ENCODE measurements at places on chromosomes 5 and 9.

DNA sequence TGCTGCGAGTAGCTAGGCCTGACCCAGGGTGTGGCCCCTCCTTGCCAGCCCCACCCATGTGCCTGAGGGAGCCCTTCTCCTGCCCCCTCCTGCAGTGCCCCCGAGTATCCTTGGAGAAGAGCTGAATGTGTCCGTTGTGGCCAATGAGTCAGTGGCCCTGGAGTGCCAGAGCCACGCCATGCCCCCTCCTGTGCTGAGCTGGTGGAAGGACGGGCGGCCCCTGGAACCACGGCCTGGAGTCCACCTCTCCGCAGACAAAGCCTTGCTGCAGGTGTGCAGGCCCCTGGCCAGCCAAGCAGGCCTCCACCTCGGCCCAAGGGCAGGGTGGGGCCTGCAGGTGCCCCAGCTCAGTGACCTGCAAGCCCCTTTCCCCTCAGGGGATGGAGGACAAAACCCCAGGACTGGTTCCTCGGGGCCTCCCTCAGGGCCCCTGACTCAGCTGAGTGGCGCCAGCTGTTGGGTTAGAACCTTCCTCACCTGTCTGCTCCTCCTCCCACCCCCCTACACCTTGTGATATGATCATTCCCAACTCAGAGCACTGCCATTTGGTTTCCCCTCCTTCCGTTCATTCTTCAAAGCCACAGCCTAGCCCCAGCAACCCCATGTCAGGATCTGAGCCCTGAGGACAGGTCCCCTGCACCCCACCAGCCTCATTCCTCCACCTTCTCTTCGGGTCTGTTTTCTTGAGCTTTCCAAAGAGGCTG lies 80.0 kb upstream of the ASS1 start:
- DNase-seq, result no peak

GRCh38 chr5:124745928-124746915 lies at the start of gene ZNF608:
ZNF608 (minus strand) TSS chr5:124746639; CDS start chr5:124744989, 1,650 bp downstream.
- no peak for DNase-seq

GRCh38 chr9:97276310-97276852 lies 31.1 kb upstream of the CCDC180 start:
- DNase-seq, result no peak

GRCh38 chr9:30235068-30235467 lies 2149.4 kb upstream of the ACO1 start:
- no peak for DNase-seq

DNA sequence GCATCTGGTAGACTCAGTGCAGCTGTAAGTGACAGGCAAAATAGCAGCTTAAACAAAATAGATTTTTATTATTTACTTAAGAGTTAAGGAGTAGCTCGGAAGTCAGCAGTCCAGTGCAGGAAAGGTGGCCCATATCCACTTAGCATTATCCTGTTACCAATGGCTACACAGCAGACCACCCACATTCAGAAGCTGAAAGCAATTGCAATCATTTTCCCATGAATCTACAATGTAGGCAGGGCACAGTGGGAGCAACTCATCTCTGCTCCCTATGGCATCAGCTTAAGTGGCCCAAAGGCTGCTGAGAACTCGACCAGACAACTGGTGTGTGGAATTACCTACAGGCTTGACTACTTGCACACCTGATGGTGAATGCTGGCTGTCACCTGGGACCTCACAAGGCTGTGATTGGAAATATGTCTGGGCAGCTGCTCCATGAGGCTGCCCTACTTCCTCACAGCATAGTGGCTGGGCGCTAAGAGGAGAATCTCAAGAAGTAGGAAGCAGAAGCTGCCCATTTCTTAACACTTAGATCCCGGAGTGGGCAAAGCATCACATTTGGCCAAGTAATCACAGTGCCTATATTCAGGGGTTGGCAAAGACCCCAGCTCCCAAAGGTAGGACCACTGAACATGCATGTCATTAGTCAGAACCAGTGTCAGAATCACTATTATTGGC lies 56.4 kb downstream of the SNX18 start:
- DNase-seq, result no peak

DNA sequence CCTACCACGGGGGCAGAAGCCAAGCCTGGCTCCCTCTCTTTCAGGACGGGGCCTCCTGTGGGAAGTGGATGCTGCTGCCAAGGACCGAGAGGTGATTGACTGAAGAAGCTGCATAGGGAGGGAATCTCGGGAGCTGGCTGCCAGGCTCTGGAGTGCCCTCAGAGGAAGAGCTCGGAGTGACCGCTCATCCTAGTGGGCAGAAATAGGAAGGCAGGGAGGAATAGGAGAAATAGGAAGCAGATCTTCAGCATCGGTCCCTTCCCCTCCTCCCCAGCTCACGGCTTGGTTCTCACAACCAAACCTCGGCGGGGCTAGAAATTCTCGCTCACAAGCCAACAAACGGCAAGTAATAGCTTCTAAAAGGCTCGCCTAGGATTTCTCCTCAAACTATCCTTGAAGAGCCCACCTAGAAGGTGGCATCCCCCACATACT lies 159.9 kb upstream of the RAI14 start:
- DNase-seq, result no peak

- no peak for DNase-seq
Observed at GRCh38 chr9:31336841-31337240, 1047.6 kb upstream of the ACO1 start.

GRCh38 chr5:104018299-104018698 lies 455.7 kb upstream of the NUDT12 start:
- DNase-seq, result no peak

DNA sequence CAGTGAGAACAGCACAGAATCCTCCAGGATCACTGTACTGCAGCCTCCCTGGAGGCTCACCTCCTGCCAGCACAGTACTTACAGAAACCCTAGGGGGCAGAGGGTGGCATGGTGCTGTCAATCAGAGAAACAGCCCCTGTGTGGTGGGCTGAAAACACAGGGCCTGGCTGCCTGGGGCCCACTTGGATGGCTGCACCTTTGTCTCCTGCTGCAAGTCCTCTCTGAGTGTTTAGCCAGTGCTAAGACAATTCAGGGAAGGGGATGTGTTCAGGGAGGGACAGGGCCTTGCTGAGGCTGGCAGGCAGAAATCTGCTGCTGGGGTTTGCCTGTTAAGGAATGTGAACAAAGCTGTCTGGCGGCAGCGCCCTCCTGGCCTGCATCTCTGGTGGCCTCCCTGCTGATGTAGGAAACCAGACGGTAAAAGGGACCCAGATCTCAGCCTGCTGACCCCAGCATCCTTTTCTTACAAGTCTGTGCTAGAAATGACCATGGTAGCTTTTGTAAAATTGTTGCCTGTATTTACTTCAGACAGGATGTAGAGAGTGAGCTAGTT lies 39.5 kb downstream of the PRRC2B start:
- DNase-seq, result no peak

DNA sequence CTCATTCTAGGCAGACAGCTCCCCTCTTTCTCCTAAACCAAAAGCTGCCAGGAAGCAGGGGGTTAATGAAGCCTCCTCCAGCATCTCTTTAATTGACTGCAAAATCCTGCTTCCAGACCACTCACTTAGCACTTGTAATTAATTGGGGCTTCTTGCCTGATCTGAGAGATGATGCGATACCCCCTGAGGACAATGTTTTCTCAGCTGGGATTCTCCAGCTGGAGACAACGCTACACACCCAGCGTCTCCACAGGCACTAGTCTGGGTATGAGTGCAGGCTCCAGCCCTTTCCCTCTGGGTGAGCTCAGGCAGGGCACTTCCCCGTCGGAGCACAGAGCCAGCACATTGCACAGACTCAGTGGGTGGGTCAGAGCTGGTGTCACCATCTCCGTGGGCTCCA lies 16.1 kb downstream of the CPLX2 start:
- DNase-seq, result no peak

- DNase-seq, result no peak
Observed at GRCh38 chr5:136279314-136279713, 86.0 kb downstream of the TRPC7 start.

DNA sequence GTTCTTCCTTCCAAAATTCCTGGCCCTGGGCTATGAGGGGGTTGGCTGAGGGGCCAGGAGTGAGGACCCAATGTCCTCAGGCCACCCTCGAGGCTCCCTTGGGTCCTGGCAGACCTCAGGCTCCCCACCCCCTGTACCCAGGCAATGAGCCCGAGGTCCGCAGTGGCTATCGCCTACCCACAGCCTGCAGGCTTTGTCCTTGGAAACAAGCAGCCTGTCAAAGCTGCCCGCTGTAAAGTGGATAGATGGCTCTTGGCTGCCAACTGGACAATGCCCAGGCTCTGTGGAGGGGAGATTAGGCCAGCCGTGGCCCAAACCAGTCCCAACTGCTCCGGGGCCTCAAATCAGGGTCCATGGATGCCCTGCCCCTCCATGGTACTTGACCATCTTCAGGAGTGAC lies 2.2 kb upstream of the ADGRD2 start:
- no peak for DNase-seq

DNA sequence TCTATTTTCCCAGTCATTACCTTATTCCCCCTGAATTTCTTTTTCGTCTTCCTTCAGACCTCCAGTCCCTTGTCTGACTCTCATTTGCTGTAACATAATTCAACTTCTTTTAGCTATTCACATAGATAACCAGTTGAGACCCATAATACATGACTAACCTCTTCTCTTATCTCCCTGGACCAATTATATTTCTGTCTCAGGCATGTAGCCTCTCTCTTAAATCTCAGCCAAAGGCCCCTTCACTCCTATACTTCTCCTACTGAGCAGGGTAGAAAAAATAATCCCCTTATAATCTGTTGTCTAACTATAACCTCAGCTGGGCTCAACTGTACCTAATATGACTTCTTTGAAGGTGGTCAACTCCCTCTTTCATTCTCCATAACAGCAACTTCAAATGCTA lies 20.9 kb downstream of the RANBP6 start:
- DNase-seq, result no peak

- no peak for DNase-seq
Observed at GRCh38 chr5:119276978-119277377, 78.8 kb upstream of the TNFAIP8 start.

GRCh38 chr5:101532430-101532829 lies 629.3 kb upstream of the ST8SIA4 start:
- no peak for DNase-seq

DNA sequence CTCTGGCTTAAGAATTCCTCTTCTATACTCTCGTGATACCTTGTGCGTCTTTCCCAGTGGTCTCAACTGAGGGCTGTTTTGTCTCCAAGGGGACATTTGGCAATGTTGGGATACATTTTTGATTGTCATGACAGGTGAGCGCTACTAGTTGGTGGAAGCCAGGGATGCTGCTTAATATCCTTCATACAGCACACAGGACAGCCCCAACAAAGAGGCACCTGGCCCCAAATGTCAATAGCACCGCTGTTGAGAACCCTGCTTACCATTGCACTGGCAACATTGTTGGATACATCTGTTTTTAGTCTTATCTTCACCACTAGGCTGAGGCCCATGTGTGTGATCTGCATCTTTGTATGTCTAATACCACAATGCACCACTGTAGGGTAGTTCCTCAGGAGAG lies 114.1 kb downstream of the C9orf152 start:
- DNase-seq, result no peak

Data from stimulated activated CD8-positive, alpha-beta memory T cell treated with anti-CD3 and anti-CD28 coated beads, Interleukin-4, amount 100 ng/mL, for 1 hour (primary cell).